Stimulated activated CD8-positive, alpha-beta memory T cell treated with anti-CD3 and anti-CD28 coated beads, Interleukin-15, amount 100 ng/mL, for 24 hours (primary cell): ENCODE measurements at places on chromosomes 4 and X.

- DNase-seq, result no peak
These were observed 6.8 kb downstream of the MMAA start for GRCh38 chr4:145625677-145626622.

GRCh38 chr4:1515156-1515555 lies 108.9 kb upstream of the NKX1-1 start:
- no peak for DNase-seq

DNA sequence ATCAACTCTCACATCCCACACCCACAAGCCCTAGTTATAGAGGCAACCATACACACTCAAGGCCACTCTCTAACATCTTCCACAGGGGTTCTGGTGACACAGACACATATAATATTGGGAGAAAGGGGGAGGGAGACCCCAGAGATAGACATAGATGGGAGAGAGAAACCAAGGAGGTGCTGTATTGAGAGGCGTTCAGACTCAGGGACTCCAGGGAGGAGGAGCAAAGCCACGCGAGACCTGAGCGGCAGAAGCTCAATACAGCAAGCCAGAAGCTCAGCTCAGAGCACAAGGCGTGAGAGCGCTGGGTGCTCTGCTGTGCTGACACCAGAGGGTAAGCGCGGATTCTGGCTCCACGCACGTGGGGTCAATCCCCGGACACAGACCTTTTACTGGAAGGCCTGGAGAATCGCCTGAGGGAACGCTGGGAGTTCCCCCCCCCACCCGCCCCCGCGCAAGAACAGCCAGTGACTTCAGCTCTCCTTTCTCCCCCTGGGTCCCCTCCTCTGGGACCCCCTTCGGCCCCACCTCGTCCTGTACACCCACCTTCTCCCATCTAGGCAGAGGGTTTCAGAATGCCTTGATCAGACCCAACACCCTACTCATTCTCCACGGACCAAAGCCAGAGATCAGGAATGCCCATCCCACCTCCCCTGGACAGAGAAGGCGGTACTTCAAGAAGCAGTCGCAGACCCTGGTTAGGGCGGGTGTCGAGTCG lies 8.7 kb downstream of the MSX1 start:
- DNase-seq, result no peak

- DNase-seq, result no peak
These were observed 279.3 kb downstream of the INPP4B start for GRCh38 chr4:142566777-142567176.

DNA sequence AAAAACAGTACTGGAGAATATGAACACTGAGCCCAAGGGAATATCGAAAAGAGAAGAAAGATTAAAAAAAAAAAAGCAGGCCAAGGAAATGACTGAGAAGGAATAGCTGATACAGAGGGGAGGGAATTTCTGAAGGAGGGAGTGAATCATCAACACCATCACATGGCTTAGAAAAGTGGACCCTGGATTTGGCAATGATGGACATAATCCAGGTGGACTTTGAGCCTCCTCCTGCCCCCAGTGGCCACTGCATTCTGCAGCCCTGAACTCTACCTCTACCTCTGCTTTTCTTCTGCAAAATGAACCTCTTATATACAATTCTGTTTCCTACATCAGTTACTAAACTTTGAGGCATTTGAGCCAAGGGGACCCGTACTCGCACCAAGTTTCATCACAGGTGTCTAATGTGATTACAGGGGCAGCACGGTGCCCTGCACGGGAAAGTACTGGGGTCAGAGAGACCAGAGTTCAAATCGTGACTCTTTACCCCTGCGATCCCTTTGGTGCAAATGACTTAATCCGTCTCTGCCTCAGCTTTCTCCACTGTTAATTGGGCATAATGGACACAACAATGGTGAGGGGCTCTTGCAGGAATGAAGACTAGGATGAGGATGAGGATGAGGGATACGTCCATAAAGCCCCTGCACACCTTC lies 1.1 kb downstream of the OCIAD2 start:
- DNase-seq, result no peak

DNA sequence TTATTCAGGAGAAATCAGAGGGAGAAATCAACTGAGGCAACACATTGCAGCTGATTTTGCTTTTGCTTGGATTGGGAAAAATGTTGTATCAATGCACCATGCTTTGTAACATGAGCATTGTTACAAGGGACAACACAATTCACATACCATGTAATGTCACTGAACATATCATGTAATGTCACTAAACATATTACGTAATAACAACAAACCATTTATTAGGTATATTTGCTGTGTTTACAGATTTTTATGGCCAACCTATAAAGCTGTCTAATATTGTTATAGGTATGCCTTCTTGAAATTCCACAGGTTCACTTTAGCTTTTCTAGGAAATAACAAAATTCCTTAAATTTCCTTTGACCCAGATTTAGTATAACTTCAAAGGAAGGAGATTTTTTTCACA lies 5.0 kb upstream of the HERC3 start:
- no peak for DNase-seq

GRCh38 chr4:74056858-74057562 lies 18.5 kb upstream of the CXCL3 start:
- DNase-seq, result no peak

GRCh38 chr4:126247409-126247808 lies 932.7 kb downstream of the FAT4 start:
- no peak for DNase-seq

DNA sequence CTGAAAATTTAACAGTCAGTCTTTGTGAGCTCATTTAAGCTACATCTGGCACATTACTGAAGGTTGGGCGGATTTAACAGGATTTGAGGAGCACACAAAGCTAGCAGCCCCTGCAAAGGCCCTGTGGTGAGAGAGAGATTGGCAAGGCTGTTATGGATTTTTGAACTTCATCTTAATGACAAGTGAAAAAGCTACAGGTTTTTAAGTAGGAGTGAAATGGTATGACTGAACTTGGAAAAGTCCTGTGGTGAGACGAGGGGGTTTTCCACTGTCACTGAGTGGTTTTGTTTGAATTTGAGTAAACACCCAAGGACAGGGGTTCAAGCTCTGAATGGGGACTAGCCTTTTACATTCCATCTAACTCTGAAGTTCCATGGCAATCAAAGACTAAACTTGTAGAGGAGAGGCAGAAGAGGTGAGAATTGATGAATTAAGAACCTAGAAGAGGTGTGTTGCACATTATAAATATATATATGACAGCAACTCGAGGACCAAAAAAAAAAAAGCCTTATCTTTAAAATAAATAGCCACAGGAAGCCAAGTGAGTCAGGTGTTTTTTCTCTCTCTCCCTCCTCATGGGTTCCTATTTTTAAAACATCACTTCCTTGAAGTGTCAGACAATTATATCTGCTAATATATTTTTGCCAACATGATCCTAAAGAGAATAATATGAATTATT lies 47.8 kb upstream of the CLNK start:
- DNase-seq, result no peak

DNA sequence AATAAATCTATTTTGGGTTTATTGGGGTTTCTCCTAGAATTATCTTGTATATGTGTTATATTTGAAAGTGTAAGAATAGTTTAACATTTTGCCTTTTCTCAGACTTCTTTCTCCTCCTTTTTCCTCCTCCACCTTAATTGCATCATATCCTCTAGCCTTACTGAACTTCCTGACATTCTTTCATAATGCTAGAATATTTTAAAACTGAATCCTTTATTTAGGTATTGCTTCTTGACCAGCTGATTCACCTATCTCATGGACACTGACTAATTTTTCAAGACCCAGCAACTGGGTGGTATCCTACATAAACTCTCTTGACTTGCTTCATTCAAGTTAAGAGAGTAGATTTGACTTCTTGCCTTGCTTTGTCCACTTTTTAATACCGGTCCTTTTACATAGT lies 1508.9 kb downstream of the STIM2 start:
- DNase-seq, result no peak

GRCh38 chr4:123785538-123785937 lies 388.9 kb downstream of the SPRY1 start:
- no peak for DNase-seq
